SJSA1 (cell line): ENCODE measurements at places on chromosomes 12 and 14. TPM values are rescaled to one million over a fixed set of nuclear protein-coding genes. Genes with fewer than 3 reads are reported as not detected.

- H3K4me3 ChIP-seq: no peak overlapping the region
Observed at GRCh38 chr12:85784096-85784720, 52.0 kb downstream of the RASSF9 start.

COX8C gene
- not detected in 2 replicates for total RNA-seq

LGMN gene
- 136 and 156 TPM in 2 replicates for total RNA-seq

HOXC6 gene
- 2.9 and 6.2 TPM in 2 replicates for total RNA-seq

GRCh38 chr12:56028511-56029165 is 7.8 kb downstream of the IKZF4 start:
- no peak overlapping the region for H3K4me3 ChIP-seq
- H3K4me1 ChIP-seq: no peaks in the 10 kb centered on the region
- no peaks in the 10 kb centered on the region for H3K27me3 ChIP-seq
- no peaks in the 10 kb centered on the region for H3K36me3 ChIP-seq

AMDHD1 gene
- 0.41 and 1.7 TPM in 2 replicates for total RNA-seq

DNA sequence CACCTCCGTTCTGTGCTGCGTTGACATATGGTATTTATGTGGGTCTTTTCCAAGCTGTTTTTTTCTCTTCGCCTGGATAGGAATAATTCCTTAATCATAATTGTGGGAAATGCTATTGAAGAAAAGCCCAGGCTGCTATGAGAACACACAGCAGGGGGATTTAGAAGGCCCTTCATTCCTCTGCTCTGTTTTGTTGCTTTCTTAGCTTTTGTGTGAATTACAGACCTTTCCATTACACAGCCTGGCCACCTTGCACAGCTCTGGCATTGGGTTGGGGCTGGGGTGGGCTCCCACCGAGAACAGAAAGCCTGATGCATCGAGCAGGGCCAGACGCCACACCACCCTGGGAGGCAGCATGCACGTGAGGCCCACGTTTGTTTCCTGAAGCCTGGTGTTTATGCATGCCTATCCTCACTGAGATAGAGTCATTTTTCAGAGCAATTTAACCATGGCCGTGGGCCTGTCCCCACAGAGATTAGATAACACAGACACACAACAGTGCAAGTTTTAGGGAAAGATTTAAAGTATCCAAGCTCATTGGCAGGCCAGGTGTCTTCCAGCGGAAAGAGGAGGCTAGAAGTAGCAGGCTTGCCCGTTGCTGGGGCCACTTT is 287.6 kb upstream of the PWP1 start:
- peaks cover 13% of the 10 kb centered on the region for H3K4me1 ChIP-seq
- no peak for DNase-seq
- no peaks in the 10 kb centered on the region for H3K36me3 ChIP-seq

GPR84 gene
- total RNA-seq: not detected in 2 replicates

TTC9 gene
- total RNA-seq: 0.18 and 0.38 TPM in 2 replicates

GRCh38 chr14:61591862-61592261 is 103.5 kb upstream of the HIF1A start:
- H3K4me3 ChIP-seq: no peak overlapping the region
- H3K4me1 ChIP-seq: peaks cover 54% of the 10 kb centered on the region
- H3K36me3 ChIP-seq: no peaks in the 10 kb centered on the region
- H3K27ac ChIP-seq: no peak overlapping the region

DNA sequence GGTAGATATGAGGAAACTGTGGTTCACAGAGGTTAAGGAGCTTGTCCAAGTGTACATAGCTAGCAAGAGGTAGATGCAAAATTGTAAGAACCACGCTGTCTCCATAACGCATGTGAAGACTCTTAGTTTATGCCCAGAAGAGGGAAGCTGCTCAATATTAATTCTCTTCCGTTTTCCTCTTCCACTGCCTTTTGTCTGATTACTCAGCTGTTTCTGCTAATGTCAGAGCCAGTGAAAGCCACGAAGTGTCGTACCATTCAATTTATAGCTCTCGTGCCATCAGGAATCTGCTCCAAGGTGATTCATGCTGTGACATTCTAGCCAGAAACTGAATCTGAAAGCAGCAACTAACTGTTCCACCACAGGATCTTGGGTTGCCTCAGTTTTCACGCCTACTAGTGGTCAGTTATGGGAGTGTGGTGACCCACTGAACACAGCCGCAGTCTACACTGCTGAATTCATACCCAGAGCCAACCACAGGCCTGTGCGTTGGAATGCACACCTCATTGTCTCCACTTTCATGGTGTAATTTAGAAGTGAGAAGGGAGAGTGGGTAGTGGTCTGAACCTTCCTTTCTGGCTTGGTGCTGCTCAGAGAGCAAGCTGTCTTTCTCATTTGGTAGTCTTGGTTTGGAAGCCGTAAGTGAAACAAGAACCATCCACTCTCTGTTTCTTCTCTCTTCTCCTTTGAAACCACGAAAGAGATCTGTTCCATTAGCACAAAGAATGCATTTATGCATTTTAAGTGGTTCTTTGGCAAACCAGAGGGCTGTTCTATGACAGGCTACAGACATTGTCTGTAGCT is 74.2 kb upstream of the NAP1L1 start:
- no peaks in the 10 kb centered on the region for H3K27me3 ChIP-seq
- H3K27ac ChIP-seq: peak overlapping the region; percentile 38
- H3K36me3 ChIP-seq: no peaks in the 10 kb centered on the region

DNA sequence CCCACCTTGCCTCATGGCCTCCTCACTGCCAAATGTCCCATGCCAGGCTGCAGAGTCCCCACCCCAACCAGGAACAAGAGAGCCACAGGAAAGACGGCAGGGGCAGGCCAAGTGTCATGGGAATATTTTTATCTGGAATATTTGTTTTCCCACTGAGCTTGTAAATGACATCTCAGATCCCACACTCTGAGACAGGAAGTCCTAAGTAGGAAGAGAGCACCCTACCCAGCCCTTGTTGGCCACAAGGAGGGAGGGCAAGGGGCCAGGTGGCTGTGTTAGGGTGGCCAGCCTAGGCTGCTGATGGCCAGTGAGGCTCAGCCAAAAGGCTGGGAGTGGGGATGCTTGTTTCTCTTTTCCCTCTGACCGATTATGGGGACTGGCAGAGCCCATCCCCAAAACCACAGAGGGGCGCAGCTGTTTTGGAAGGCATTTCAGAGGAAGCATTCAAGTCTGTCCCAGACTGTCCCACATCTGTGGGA is 7.7 kb upstream of the MEG3 start:
- no peaks in the 10 kb centered on the region for H3K36me3 ChIP-seq
- no peaks in the 10 kb centered on the region for H3K27me3 ChIP-seq
- no peak overlapping the region for H3K4me3 ChIP-seq
- peaks cover 19% of the 10 kb centered on the region for H3K4me1 ChIP-seq
- H3K27ac ChIP-seq: no peak overlapping the region
- no peak for DNase-seq

DNA sequence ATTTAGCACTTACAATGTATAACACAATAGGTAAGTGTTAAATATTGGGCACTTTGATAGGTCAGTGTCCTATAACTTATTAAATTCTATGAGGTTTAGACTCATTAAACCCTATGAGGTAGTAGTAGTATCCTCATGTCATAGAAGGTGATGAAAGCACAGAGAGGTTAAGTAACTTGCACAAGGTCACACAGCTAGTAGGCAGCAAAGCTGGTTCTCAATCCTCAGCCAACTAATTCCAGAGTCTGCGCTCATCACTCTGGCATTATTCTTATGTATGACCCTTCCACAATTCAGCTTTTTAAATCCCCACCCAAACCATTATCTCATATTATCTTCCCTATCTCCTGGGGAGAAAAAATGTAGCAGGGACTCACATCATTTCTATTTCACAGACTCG is 141.1 kb downstream of the KSR2 start:
- H3K4me1 ChIP-seq: peaks cover 4% of the 10 kb centered on the region
- H3K27ac ChIP-seq: no peak overlapping the region
- no peaks in the 10 kb centered on the region for H3K36me3 ChIP-seq
- H3K27me3 ChIP-seq: no peaks in the 10 kb centered on the region
- no peak for DNase-seq

GRCh38 chr14:104749111-104749649 is 3.8 kb upstream of the SIVA1 start:
- H3K4me1 ChIP-seq: peaks cover 10% of the 10 kb centered on the region
- H3K36me3 ChIP-seq: peaks cover 9% of the 10 kb centered on the region
- H3K27ac ChIP-seq: no peak overlapping the region
- H3K27me3 ChIP-seq: no peaks in the 10 kb centered on the region
- DNase-seq: no peak

DNA sequence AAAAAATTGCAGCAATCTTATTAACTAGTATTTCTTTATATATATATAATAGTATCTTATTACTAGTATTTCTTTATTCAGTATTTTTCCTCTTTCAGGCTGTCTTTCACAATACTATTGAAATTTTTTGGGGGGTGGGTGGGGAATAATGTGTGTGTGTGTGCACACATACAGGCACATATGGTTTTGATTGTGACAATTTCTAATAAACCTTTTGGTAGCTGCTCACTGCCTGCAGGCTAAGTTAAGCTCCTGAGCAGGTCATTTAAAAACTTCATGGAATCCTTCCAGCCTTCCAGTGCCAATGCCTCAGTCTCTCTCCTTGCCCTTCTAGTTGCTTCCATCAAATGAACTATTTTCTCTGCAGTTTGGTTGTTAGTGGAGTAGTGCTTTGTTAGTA is 490.1 kb downstream of the PCNX1 start:
- no peak overlapping the region for H3K4me3 ChIP-seq
- H3K27me3 ChIP-seq: no peaks in the 10 kb centered on the region
- DNase-seq: no peak

GRCh38 chr14:93987376-93987775 is 9.7 kb upstream of the CCDC197 start:
- no peak for DNase-seq
- no peaks in the 10 kb centered on the region for H3K27me3 ChIP-seq
- H3K36me3 ChIP-seq: no peaks in the 10 kb centered on the region
- H3K4me1 ChIP-seq: peaks cover 17% of the 10 kb centered on the region
- no peak overlapping the region for H3K4me3 ChIP-seq
- H3K27ac ChIP-seq: no peak overlapping the region

DNA sequence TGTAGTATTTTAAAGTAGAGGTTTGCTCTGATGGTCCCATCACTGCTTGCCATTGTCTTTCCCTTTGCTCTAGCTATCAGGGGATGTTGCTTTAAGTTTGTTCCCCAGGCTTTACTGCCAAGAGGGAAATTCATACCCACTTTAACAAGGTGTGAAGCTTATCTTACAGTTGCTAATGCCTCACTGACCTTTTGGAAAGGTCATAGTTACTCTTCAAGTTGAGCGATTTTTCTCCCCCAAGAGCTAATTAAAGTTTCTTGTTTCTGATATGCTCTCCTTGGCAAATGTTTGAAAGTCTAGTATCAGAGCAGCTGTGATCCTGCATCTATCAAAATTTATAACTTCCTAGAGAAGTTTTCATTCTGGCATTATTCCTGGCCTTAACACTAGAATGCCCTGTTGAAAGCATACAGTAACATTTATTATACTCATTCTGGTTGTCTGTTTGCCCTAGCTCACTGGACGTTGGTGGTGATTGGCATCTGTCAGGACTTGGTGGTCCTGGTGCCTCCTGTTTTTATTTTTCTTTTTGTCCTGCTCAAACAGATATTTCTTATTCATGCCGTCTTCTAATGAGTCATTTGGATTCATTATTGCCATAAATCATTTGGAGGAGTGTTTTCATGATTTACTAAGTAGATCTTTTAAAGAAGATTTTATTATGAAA is 8.1 kb downstream of the ATP2A2 start:
- no peak for DNase-seq
- no peaks in the 10 kb centered on the region for H3K27me3 ChIP-seq
- H3K4me3 ChIP-seq: no peak overlapping the region

- H3K27me3 ChIP-seq: no peaks in the 10 kb centered on the region
- peak; percentile 21 for DNase-seq
- peaks cover 10% of the 10 kb centered on the region for H3K36me3 ChIP-seq
- H3K27ac ChIP-seq: no peak overlapping the region
Observed at GRCh38 chr12:27303139-27304111, 29.2 kb upstream of the BMAL2 start.

- no peak overlapping the region for H3K27ac ChIP-seq
- H3K4me3 ChIP-seq: no peak overlapping the region
- no peaks in the 10 kb centered on the region for H3K4me1 ChIP-seq
- no peaks in the 10 kb centered on the region for H3K36me3 ChIP-seq
- H3K27me3 ChIP-seq: no peaks in the 10 kb centered on the region; the same call in 1 of the 2 replicates
Observed at GRCh38 chr12:15364221-15365160, 42.2 kb downstream of the PTPRO start.

CLEC6A gene
- total RNA-seq: not detected in 2 replicates

DNA sequence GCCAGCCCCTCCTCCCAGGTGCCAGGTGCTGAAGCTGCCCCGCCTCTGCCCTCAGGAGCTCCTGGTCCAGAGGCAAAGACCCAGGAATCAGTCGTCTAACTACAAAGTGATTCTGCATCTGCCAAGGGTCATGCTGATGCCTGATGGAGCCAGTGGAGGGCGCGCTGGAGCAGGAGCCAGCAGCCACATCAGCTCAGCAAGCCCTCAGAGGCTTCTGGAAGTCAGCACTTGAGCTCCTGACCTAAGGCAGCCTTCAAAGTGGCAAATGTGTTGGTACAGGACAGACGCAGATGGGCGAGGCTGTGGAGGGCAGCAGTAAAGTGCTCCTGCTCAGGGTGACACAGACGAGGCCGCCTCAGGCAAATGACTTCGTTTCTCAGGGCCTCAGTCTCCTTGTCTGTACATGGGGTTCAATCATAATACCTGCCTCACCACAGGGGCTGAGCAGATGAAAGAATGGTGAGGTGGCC is 10.9 kb downstream of the C12orf43 start:
- H3K36me3 ChIP-seq: peaks cover 52% of the 10 kb centered on the region
- H3K4me1 ChIP-seq: no peaks in the 10 kb centered on the region
- DNase-seq: no peak
- H3K27ac ChIP-seq: no peak overlapping the region
- no peaks in the 10 kb centered on the region for H3K27me3 ChIP-seq
- no peak overlapping the region for H3K4me3 ChIP-seq

DNA sequence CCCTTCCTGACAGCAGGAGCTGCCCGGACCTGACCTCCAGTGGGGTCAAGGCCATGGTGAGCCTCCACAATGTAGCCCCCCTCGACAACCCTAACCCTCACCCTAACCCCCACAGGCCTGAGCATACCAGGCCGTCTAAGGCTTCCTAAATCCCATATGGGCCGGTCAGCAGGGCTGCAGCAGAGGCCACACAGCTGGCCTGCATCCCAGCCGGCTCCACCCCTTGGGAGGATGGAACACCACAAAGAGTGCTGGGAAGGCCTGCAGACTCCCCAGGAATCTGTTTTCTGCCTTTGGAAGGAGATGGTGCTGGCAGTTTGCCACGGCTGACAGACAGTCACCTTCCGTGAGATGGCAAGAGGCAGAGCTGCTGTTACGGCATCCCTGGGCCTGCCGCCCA is 2.8 kb downstream of the TMEM179 start:
- peaks cover 23% of the 10 kb centered on the region for H3K27me3 ChIP-seq
- H3K27ac ChIP-seq: no peak overlapping the region
- no peaks in the 10 kb centered on the region for H3K36me3 ChIP-seq
- H3K4me3 ChIP-seq: no peak overlapping the region

SIRT4 gene
- 0.60 and 1.5 TPM in 2 replicates for total RNA-seq

MSI1 gene
- not detected in 2 replicates for total RNA-seq

CYP46A1 gene
- total RNA-seq: 0.21 and 0.22 TPM in 2 replicates

DCAF4 gene
- total RNA-seq: 14.4 and 24.2 TPM in 2 replicates

MED6 gene
- 20.1 and 36.6 TPM in 2 replicates for total RNA-seq

MANSC1 gene
- 0.22 and 1.5 TPM in 2 replicates for total RNA-seq

GRCh38 chr12:91636721-91637120 is 454.1 kb upstream of the DCN start:
- H3K36me3 ChIP-seq: no peaks in the 10 kb centered on the region
- no peak for DNase-seq
- H3K27me3 ChIP-seq: no peaks in the 10 kb centered on the region
- H3K27ac ChIP-seq: no peak overlapping the region
- H3K4me1 ChIP-seq: no peaks in the 10 kb centered on the region

MBIP gene
- total RNA-seq: 11.8 and 16.7 TPM in 2 replicates
